Activated naive CD8-positive, alpha-beta T cell treated with anti-CD3 and anti-CD28 coated beads, Interleukin-2, amount 50 U/mL, for 24 hours (primary cell): ENCODE measurements at places on chromosomes 7 and 10.

GRCh38 chr10:79159785-79160184 lies 91.0 kb downstream of the ZMIZ1 start:
- no peaks in the 10 kb centered on the region for H3K27me3 ChIP-seq
- no peak overlapping the region for H3K4me3 ChIP-seq
- H3K36me3 ChIP-seq: no peaks in the 10 kb centered on the region
- H3K4me1 ChIP-seq: peaks cover 2% of the 10 kb centered on the region
- no peak overlapping the region for H3K27ac ChIP-seq
- DNase-seq: no peak

DNA sequence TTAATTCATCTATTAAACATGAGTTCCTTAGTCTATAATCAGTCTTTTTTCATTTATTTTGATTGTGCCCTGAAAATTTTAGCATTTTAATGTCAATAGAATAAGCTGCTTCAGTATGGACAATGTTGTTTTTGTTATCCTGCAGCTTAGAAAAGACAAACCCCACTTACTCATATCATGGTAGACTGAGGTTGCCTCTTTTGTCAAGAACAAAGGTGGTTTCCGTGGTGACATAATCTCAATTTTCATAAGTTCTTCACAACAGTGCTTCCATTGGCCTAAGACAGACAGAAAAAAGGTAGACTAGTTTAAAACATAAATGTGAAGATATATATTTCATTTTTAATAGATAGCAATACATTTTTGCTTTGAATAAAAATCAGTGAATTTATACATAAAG lies 69.1 kb downstream of the RTKN2 start:
- no peaks in the 10 kb centered on the region for H3K36me3 ChIP-seq
- H3K4me1 ChIP-seq: peaks cover 32% of the 10 kb centered on the region

GRCh38 chr10:3852147-3852904 lies 67.3 kb upstream of the KLF6 start:
- H3K36me3 ChIP-seq: no peaks in the 10 kb centered on the region
- peaks cover 58% of the 10 kb centered on the region for H3K4me1 ChIP-seq
- H3K27me3 ChIP-seq: no peaks in the 10 kb centered on the region
- peak overlapping the region; percentile 41 for H3K4me3 ChIP-seq

DNA sequence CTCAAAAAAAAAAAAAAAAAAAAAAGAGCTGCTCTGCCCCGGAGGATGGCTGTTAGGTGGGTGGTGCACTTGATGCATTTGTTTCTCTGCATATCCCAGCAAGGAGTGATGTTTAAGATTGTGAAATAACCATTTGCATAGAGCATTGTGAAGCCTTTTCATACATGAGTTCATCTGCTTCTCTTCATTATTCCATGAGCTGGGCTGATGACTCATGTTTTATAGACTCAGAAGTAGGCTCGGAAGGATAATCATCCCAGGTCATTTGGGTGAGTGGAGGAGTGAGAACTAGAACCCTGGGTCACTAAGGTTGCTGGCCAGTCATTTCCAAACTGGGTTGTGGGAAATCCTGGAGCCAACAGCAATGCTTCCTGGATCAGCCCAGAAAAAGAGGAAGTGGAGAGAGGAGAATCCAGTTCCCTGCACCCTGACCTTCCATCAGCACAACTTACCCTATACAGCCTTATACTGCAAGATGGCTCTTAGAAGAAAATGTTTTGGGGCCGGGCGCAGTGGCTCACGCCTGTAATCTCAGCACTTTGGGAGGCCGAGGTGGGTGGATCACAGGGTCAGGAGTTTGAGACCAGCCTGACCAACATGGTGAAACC lies 45.3 kb downstream of the TACC2 start:
- H3K36me3 ChIP-seq: no peaks in the 10 kb centered on the region
- H3K4me3 ChIP-seq: no peak overlapping the region
- H3K27ac ChIP-seq: no peak overlapping the region
- peaks cover 10% of the 10 kb centered on the region for H3K27me3 ChIP-seq

DNA sequence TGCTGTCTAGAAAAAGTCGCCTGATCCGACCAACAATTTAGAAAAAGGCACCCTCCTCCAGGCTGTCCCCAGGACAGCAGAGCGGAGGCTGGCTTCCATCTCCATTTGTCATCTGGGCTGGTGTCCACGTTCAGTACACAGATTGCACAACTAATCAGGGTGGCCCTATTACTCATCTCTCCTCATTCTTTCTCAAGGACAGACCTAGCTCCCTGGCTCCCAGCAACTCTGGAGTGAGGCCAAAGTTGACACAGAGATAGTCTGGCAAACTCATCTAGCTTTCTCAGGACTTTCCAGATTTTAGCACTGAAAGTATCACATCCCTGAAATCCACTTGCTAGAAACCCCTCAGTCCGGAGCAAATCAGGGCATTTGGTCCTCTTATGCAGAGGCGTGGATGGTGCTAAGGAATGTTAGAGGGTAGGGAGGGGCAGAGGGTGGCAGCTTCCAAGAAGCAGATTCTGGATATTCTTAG lies 75.1 kb downstream of the DNAH11 start:
- H3K27ac ChIP-seq: no peak overlapping the region
- H3K4me1 ChIP-seq: no peaks in the 10 kb centered on the region
- no peaks in the 10 kb centered on the region for H3K27me3 ChIP-seq
- DNase-seq: no peak
- no peaks in the 10 kb centered on the region for H3K36me3 ChIP-seq
- H3K4me3 ChIP-seq: no peak overlapping the region

DNA sequence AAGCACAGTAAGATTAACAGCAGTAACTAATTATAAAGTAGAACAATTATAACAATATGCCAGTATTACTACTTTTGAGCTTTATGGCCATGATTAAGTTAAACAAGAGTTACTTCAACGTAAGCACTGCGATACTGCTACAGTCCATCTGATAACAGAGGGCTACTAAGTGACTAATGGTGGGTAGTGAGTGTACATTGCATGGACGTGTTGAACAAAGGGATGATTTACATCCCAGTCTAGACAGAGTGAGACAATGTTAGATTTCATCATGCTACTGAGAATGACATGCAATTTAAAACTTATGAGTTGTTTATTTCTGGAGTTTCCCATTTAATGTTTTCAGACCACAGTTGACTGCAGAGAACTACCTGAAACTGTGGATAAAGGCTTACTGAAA lies 45.6 kb downstream of the TPST1 start:
- H3K27me3 ChIP-seq: no peaks in the 10 kb centered on the region
- no peak overlapping the region for H3K27ac ChIP-seq
- H3K4me3 ChIP-seq: no peak overlapping the region

DNA sequence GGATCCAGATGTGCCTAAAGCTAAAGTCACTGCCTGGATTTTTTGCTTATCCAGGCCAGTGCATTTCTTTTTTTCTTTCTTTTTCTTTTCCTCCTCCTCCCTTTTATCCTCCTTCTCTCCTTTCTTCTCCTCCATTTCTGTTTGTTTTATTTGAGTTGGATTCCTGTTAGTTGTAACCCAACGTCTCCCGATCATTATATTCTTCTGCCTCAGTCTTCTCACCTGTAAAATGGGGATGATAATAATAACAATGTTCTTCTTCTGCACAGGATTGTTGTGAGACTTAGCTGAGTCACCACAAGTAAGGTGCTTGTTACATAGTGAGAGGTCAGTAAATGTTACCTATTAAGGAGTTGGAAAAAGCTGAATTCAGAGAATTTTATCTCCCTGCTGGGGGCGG lies 13.7 kb upstream of the FFAR4 start:
- H3K36me3 ChIP-seq: no peaks in the 10 kb centered on the region
- no peaks in the 10 kb centered on the region for H3K4me1 ChIP-seq
- no peak overlapping the region for H3K4me3 ChIP-seq
- no peak for DNase-seq
- no peaks in the 10 kb centered on the region for H3K27me3 ChIP-seq
- no peak overlapping the region for H3K27ac ChIP-seq

DNA sequence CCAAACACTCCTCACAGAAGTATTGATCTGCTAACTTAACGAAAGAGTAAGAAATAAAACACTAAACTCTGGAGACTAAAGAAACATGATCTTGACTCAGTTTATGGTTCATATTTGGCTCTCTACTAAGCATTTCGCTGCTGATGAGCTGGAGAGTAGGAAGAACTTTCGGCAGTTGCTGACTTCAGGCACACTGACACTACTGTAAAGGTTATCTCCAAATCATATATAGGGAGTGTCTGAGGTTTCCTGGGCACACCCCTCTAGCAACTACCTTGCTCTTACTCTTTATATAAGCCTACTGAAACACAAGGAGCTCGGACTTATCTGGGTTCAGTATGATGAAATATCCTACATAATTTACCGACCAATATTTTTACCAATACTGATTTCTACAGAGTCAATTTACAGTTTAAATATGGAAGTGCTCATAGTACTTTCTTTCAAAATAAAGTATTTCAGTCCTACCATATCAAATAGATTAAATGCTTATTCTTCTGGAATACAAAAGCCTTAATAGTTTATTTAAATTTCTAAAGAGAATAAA lies 39.5 kb downstream of the ERCC6 start:
- H3K4me1 ChIP-seq: no peaks in the 10 kb centered on the region
- no peak for DNase-seq
- H3K36me3 ChIP-seq: peaks cover 9% of the 10 kb centered on the region
- no peaks in the 10 kb centered on the region for H3K27me3 ChIP-seq

DNA sequence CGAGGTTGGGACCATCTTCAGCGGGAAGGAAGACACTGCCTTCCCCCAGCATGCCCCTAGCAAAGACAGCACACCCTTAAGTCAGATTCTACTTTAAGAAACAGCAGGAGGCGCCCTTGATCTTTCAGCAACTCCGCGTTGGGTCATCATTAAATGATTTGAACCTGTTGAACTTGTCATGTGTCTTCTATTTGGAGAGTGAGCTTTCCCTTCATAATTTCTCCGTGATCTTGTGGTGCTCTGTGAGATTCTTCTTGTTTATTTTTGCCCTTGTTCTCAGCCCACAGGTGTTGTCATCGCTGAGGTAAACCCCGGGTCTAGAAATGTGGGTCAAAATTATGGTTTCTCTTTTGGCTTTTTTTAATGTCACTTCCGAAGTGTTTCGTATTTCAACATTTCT lies 49.5 kb upstream of the PITRM1 start:
- H3K27me3 ChIP-seq: peaks cover 13% of the 10 kb centered on the region
- peaks cover 10% of the 10 kb centered on the region for H3K4me1 ChIP-seq
- no peak overlapping the region for H3K4me3 ChIP-seq
- H3K27ac ChIP-seq: no peak overlapping the region

- H3K27ac ChIP-seq: no peak overlapping the region
- peaks cover 7% of the 10 kb centered on the region for H3K36me3 ChIP-seq
- H3K4me1 ChIP-seq: peaks cover 5% of the 10 kb centered on the region
- DNase-seq: no peak
Measured at GRCh38 chr10:84525120-84525806, 196.9 kb downstream of the CCSER2 start.

- peaks cover 47% of the 10 kb centered on the region for H3K36me3 ChIP-seq
- no peak overlapping the region for H3K4me3 ChIP-seq
- no peaks in the 10 kb centered on the region for H3K4me1 ChIP-seq
- no peak overlapping the region for H3K27ac ChIP-seq
- H3K27me3 ChIP-seq: no peaks in the 10 kb centered on the region
- no peak for DNase-seq
Measured at GRCh38 chr7:21912931-21913780, 32.5 kb downstream of the CDCA7L start.

DNA sequence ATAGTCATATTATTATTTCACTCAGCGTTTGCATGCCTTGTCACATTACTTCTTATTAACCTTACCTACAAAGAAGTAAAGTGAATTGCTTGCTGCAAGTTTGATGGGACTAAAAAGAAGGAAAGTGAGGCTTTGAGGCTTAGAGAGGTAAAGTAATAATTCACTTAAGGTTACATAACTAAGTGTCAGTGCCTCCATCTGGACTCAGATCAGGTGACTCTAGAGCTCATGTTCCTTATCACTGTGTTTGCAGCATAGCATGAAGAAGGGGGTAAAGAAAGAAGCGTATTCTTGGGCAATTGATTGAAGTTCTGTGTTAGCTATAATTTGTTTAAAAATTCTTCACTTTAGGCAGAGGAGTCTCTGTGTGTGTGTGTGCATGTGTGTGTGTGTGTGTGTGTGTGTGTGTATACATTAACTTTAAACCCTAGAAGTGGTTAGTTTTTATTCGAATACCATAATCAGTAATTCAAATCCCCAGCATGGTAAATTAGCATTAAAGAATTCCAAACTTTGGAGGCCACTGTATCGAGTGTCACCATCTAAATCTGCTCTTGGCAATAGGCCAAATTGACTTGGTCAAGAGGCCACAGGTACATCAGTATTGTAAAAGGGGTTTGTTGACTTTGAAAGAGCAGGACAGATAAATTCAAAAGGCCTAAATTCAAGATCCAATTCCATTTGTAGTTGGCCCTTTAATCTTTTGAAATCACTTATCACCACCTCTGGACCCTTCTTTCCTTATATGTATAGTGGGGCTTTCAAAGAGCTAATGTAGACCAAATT lies 2.2 kb upstream of the PON3 start:
- no peak for DNase-seq
- peaks cover 30% of the 10 kb centered on the region for H3K27me3 ChIP-seq
- H3K4me1 ChIP-seq: peaks cover 4% of the 10 kb centered on the region

- no peak overlapping the region for H3K4me3 ChIP-seq
- no peak for DNase-seq
Measured at GRCh38 chr7:1601956-1602355, 32.1 kb upstream of the PSMG3 start.

GRCh38 chr10:117775526-117775925 lies 233.0 kb downstream of the EMX2 start:
- H3K27me3 ChIP-seq: peaks cover 2% of the 10 kb centered on the region
- H3K27ac ChIP-seq: no peak overlapping the region
- H3K4me1 ChIP-seq: no peaks in the 10 kb centered on the region
- no peak overlapping the region for H3K4me3 ChIP-seq
- no peak for DNase-seq
- H3K36me3 ChIP-seq: no peaks in the 10 kb centered on the region

DNA sequence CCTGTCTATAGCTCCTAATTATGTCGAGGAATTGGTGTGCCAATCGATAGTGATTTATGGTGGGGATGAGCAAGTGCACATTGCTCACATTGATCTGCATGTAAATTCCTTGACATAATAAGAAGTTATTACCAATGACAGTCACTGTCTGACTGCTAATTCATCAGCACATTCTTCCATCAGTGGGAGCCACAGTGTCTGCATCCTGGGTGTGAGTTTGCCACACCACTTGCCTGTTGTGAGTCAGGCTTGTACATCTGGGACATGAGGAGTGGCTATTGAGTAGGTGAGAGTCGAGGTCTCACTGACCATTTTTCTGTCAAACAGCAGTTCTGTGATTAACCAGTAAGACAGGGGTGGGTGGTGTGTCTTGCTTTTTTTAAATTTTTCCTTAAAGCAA lies 263.4 kb downstream of the LRMDA start:
- no peak overlapping the region for H3K4me3 ChIP-seq
- H3K36me3 ChIP-seq: no peaks in the 10 kb centered on the region
- peaks cover 4% of the 10 kb centered on the region for H3K27me3 ChIP-seq
- no peak overlapping the region for H3K27ac ChIP-seq
- no peak for DNase-seq
- H3K4me1 ChIP-seq: no peaks in the 10 kb centered on the region
